Skeletal muscle tissue (tissue), 5 donors: ENCODE measurements at places on chromosomes 13 and 19. TPM values are rescaled to one million over a fixed set of nuclear protein-coding genes. Genes with fewer than 3 reads are reported as not detected.

The ZIC5 gene
- total RNA-seq: not detected

The TMEM255B gene
- total RNA-seq: 2.6 TPM

The TBXA2R gene
- under 0.01 TPM for total RNA-seq

The FGF21 gene
- not detected for total RNA-seq

The PSG5 gene
- not detected for total RNA-seq

The ZNF433 gene
- total RNA-seq: 4.2 TPM

The FGF14 gene
- total RNA-seq: 0.52 TPM

The CILP2 gene
- 11.0 TPM for total RNA-seq

The ZNF77 gene
- 8.4 TPM for total RNA-seq

The SIGLEC8 gene
- 0.52 TPM for total RNA-seq

The PCDH9 gene
- total RNA-seq: 6.8 TPM

The SOX21 gene
- total RNA-seq: not detected

The APOC1 gene
- 5.7 TPM for total RNA-seq

The MYO9B gene
- 12.5 TPM for total RNA-seq

The TCF3 gene
- 44.4 TPM for total RNA-seq

The SYNGR4 gene
- total RNA-seq: not detected

The CYP2F1 gene
- total RNA-seq: not detected

The ZNF813 gene
- total RNA-seq: 3.1 TPM

The MBD3L2 gene
- total RNA-seq: not detected

The ODAD3 gene
- not detected for total RNA-seq

The SYCN gene
- not detected for total RNA-seq

The CEACAM8 gene
- total RNA-seq: 0.52 TPM

The TEX29 gene
- total RNA-seq: not detected

The CYP4F22 gene
- not detected for total RNA-seq

The CEACAM16 gene
- 1.0 TPM for total RNA-seq

The IGFL2 gene
- total RNA-seq: not detected

The AMER2 gene
- total RNA-seq: not detected

The SIGLEC5 gene
- total RNA-seq: 1.6 TPM

The FGF9 gene
- 3.7 TPM for total RNA-seq
